ENCODE measurements at places on chromosomes 16 and 17.

DNA sequence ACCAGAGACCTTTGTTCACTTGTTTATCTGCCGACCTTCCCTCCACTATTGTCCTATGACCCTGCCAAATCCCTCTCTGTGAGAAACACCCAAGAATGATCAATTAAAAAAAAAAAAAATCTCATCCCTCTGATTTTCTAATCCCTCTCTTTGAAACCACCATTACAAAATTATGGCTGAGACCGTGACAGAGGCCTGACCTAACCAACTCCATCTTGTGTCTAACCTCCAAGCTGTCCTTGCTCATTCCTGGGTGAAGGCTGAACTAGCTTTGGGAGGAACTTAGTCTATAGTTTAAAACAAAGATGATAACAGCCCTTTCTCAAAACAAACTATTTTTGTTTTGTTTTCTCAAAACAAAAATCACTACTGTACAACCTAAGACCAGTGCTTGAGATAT, 474.5 kb downstream of the TMEM114 start:
- DNase-seq: no peak

DNA sequence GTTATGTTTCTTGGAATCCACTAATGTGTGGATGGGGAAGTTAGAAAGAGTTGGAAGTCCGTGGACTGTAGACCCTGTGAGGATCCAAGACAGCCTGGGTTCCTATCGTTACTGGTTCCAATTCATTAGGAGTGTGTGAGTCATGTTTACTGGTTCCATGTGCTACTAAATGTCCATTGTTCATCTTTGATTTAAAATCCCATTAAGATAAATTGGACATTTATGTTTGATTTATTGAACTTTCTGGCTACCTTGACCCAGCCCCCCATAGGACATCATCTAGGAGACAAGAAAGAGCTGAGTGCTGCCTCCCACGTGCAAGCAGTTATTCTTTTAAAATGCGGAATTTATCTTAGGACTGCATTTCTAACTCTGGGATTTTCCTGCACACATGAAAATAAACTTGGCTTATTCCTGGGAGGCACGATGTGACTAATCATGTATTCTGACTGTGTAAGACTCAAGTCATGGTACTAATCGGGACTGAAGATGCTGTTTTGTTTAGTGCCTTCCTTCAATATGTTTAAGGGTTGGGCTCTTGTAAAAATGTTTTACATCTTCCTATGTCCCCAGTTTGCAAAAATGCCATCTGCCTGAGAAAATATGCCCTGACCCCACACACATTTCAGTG, 53.4 kb downstream of the RGS9 start:
- no peak for DNase-seq

DNA sequence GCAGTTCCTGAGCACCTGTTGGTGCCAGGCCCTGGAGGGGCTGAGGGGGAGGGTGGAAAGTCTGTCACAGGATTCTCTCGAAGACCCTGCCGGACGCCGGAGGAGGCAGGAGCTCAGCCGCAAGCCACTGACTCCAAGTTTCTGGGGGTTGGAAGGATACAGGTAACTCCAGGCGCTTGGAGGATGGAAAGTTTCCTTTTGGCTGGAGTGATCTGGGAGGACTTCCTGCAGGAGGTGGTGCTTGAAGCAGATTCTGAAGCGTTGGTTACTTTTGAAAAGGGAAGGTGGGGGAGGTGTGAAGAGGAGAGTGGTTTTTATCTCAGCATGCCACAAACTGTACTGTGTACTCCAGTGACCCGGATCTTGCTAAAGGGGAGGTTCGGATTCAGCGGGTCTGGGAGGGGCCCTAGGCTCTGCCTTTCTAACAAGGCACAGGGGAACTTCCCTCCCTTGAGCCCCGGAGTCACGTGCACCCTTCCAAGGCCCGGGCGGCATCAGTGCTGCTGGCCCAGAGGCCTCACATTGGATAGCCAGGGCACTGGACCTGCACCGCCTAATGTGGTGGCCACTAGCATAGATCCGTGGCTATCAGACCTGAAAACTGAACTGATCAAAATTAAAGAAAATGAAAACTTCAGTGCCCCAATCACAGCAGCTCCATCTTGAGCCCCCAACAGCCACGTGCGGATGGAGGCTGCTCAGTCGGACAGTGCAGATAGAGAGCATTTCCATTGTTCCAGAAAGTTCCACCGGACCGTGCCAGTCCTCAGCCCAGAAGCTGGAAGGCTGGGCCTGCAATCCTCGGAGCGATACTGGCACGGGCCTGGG, 42.2 kb upstream of the GSE1 start:
- no peak for DNase-seq

GRCh38 chr17:28684963-28685362, 23.0 kb downstream of the SUPT6H start:
- no peak for DNase-seq

DNA sequence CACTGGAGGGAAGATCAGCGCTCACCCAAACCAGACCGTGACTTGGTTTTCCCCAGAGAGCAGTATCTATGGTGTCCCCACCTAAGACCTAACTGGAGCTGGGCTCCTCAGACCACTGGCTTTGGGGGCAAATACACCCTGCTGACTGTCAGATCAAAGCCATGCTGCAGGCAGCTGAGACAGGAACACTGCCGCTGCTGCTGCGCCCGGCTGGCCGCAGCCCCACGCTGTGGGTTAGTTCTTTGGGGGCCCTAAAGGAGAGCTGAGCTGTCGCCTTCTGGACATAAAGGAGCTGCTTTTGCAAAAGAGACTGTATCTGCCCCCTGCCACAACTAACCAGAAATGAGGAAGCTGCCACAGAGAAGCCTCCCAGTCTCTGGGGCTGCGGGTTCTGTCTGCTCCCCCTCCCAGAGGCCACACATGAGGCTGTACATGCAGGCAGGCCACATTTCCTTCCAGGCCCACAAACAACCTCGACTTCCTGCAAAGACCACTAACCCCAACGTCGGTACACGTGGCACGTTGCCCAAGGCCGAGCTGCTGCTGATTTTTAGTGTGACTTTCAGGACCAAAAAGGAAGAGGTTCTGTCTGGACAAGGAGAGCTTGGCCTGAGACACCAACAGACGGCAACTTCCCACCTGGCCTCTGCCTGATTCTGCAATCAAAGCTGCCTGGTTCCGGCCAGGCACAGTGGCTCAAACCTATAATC, 18.2 kb upstream of the ABR start:
- DNase-seq: no peak

DNA sequence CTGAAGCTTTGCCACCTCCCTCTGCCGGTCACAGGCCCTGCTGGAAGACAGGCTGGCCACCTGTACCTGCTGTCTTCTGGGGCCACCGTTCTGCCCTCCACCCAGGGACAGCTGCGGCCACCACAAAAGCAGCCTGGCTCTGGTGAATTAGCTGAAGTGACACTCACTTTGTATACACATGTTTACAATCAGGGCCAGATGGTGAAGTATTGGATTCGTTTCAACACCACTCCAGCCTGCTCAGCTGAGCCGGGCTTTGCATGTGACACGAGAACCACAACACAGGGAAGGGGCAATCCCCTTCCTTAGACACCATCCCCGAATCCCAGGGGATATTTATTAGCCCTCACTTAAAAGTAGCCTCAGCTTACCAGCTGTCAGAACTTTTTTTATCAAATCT, 191.5 kb upstream of the RPL38 start:
- DNase-seq: no peak

DNA sequence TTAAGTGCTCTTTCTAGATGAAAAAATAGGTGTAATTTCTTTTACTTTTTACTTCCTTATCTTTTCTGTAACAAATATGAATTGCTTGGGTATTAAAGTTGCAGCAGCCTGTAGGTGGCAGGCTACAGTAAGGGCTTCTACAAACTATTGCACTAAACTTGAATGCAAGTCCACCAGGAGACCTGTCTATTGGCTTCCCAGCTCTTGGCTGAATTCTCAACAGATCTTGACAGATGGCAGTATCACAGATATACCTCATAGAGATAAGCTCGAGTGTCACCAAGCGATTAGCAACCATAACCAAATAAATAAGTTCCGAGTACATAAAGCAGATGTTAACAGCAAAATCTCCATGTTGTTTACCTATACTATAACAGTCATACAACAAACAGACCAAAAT, 5.9 kb downstream of the BBS2 start:
- no peak for DNase-seq

DNA sequence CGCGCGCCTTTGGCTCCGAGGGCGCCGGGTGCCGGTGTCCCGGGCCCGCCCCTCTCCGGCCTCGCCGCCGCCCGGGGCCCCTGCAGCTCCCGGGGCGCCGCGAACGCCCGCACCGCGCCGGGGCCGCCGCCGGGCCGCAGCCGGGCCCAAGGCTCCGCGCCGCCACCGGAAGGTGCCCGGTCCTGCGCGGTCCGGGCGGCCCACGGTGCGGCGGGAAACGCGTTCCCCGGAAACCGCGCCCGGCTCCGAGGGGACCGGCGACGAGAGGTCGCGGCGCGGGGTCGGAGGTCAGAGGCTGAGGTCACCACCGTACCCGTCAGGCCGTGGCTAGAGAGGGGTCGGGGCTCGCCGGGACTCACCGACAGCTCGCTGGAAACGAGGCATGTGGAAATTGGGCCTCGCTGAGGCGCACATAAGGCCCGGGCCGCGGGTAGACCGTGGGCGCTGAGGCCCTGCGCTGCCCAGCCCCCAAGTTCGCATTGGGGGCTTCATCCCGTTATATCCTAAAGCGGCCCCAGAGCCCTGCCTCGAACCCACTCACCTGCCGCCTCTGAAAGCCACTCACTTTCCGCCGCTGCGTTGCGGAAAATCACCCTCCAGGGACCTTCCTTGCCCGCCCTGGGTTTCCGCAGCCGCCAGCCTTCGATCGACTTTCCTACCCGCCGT, at the start of gene DUS1L:
DUS1L (minus strand) TSS at position 167 of the 666 bp plus-strand sequence. CDS start 745 bp downstream, outside the sequence.
- no peak for DNase-seq

DNA sequence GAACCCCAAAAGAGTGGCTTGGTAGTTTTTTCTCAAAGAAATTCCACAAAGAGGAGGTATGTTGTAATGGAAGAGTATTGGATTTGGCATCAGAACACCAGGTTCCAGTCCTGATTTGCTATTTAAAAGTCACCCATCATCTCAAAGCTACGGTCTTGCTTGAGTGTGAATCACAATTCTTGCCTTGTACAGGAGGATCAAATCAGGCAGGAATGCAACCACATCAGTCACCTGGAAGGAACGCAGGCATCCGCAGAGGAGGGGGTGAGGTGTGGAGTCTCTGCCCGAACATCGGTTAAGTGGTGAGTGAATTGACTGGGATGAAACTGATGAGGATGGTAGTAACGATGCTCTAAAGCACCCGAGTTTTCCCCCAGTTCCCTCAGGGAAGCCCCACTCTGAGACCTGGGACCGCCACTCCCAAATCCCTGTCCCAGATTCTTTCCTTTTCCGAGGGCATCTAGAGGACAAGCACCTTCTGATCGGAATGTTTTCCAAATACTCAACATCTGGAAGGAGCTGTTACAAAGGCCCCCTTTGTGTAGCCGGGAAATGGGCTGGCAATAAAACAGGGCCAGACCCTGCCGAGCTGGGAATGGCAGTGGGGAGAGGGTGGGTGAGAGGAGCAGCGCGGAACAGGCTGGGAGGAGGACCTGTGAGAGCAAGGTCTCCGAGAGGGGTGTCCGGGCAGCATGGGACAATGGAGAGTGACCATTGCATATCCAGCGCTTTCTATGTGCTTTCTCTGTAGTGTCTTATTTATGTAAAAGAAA, 469.6 kb downstream of the SLC39A11 start:
- no peak for DNase-seq

- no peak for DNase-seq
Observed at GRCh38 chr17:49963626-49964302, 5.2 kb upstream of the DLX4 start.

DNA sequence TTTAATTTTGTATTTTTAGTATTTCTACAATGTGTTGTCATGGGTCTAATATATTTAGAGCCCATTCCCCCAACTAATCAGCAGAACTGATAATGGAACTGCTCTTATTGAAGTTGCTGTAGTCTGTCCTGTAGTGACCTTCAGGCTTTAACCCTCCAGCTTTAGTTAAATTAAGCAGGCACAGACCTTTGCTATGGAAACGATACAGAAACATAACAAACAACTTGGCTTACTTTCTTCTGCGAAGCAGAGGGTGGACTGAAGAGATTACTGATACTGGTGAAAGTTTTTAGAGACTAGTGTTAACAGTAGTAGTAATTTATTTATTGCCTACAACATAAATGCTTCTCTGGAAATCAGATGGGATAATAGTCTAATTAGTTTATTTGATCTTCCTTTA, 61.4 kb downstream of the NFATC3 start:
- DNase-seq: no peak

DNA sequence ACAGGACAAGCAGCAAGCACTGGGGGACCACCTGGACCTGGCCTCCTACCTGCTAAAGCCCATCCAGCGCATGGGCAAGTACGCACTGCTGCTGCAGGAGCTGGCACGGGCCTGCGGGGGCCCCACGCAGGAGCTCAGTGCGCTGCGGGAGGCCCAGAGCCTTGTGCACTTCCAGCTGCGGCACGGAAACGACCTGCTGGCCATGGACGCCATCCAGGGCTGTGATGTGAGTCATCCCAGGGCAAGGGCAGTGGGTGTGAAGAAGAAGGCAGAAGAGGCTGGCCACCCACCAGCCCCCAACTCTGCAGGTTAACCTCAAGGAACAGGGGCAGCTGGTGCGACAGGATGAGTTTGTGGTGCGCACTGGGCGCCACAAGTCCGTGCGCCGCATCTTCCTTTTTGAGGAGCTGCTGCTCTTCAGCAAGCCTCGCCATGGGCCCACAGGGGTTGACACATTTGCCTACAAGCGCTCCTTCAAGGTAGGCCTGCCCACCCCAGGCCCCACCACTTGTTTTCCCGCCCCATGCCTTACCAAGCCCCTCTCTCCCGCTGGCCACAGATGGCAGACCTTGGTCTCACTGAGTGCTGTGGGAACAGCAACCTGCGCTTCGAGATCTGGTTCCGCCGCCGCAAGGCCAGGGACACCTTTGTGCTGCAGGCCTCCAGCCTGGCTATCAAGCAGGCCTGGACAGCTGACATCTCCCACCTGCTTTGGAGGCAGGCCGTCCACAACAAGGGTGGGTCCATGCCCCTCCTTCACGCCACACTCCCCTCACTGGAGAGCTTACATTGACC, 7.3 kb downstream of the PLEKHG4 start:
- no peak for DNase-seq

GRCh38 chr17:58398574-58399266, 18.6 kb downstream of the RNF43 start:
- no peak for DNase-seq

DNA sequence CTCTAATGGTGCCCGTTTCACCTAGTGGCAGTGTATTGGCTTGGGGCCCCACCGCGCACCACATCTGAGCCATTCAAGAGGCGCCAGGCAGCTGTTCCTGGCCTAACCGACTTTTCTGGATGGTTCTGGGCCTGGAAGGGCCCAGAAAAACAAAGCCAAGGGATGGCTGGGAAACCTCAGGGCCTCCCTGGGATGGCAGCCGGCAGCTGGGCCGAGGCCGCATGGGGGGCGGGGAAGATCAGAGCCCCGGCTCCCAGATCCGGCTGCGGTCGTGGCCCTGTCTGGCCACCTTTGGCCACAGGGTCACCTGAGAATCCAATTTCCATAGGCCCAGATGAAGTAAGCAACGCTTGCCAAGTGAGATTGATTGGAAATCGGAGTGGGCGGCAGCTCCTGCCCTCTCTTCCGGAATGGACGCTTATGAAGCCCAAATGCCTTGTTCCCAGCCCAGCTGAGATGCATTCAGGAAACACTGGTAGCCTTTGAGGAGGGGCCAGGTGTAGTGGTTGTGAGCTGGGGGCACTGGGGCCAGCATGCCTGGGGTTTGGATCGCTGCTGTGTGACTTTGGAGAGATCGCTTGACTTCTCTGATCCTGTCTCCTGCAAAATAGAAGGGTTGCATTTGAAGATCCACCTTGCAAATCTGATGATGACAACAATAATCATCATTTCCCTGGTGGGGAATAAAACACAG, 163.8 kb upstream of the GSE1 start:
- no peak for DNase-seq
